ENCODE measurements at places on chromosomes 4 and X.

DNA sequence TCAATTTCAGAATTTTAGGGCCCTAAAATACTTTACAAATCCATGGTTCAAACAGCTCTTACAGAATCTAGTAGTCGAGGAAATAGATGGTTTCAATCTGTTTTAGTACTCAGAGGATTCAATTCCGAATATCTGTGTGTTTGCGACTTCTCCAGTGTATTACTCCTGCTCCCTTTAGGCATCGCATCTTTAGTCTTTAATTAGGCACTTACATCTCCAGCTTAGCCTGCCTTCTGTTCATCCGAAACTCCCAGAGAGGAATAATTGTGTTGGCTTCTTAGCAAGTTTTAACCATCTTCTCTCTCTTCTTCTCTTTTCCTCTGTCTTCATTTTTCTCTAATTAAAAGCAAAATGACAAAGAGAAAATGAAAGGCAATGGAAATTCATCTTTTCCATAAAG lies 1901.3 kb upstream of the TENM3 start:
- no peak for DNase-seq

DNA sequence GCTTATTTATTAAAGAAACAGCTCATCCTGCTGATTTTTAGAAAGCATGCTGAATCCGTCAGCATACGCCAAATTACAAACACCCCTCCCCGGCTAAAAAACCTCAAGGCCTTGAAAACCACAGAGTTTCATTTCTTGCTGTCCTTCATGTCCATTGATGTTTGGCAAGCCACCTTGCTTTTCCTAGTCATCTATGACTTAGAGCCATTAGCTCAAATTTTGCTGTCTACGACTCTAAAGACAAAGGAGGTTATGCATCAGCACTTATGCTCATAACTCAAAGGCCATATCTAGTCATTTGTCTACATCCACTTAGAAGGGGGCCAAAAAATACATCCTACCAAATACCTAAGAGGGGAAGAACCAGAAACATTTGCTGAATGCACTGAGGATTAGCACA lies 925.1 kb downstream of the PCDH7 start:
- no peak for DNase-seq

DNA sequence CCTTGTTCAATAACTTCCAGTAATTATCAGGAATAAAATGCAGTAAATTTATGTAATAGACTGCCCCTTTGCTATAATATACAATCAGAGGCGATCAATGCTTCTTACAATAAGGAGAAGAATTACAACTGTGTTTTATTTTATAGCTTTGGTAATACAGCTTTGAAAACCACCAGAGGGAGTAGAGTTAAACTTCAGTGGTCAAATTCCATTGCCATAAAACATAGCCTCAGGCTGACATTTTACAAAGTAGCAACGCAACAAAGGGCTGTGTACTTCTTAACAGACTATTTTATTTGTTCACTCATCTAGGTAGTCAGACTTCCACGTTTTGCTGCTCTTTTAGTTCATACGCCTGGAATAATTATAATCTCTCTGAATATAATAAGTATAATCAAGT lies 58.5 kb downstream of the TEX13C start:
- no peak for DNase-seq

- no peak for DNase-seq
Measured at GRCh38 chr4:140615451-140615850, 46.7 kb upstream of the UCP1 start.

- DNase-seq, result no peak
Measured at GRCh38 chrX:24117258-24117657, 32.3 kb upstream of the ZFX start.

GRCh38 chr4:40493160-40493559 lies 136.5 kb downstream of the RBM47 start:
- DNase-seq, result no peak

GRCh38 chr4:102453827-102454226 lies 47.3 kb upstream of the NFKB1 start:
- no peak for DNase-seq

DNA sequence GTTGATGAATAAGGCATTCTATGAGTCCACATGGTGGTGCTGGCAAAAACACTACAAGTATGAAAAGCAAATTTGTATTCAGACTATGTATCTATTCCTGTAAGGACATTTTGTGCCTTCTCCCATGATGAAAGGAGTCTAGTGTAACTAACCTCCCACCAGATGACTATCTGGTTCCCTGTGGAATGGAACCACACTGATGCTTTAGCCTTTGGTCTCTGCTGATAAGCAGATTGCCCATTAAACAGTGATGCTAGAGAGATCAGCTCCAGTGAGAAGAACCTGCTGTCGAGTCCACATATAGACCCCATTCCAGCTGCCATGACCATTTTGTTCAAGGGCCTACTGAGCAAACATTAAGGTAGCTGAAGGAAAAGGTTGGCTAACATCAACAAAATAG lies 10.5 kb upstream of the THOC2 start:
- no peak for DNase-seq

DNA sequence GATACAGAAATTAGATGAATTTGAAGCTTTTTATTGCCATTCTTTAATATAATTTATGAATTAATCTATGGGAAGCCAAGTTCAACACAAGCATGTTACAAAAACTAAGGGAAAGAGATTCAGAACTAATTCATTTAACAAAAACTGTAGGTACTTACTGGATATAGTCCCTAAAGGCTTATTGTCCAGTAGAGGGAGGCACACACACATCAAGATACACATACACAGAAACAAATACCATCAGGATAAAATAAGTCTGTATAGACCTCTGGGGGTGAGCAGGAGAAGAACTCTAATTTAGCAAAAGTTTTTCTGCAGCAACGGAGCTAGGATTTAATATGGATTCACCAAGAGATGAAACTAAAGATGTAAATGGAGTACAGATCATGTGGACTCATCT lies 83.0 kb upstream of the IL13RA1 start:
- DNase-seq, result no peak

- no peak for DNase-seq
Measured at GRCh38 chr4:60463857-60464502, 736.1 kb upstream of the ADGRL3 start.

- DNase-seq, result no peak
Measured at GRCh38 chr4:86959588-86960500, 25.0 kb downstream of the AFF1 start.

DNA sequence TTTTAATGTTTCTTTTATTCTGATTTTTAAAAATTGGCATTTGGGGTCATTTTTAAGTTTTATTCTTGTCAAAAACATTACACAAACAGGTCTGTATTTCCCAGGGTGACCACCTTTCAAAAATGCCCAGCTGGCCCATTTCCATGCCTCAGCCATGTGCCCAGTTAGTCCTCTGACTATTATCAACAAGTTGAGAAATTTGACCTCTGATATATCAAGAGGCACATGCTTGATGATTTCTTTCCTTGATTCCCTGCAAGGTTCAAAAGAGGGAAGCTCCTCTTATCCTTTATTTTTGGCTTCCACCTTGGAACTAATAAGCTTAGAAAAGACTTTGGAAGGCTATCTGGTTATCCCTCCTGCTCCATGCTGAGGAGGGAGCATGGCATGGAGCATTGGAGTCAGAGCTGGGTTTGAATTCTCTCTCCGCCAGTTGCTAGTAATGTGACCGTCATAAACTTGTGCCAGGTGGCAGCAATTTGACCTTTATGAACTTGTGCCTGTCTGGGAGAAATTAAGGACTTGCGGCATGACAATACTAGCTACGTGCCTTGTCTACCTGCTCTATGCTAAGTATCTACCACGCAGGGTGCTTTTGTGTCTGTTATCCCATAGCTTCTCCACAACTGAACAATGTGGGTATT lies 122.4 kb upstream of the SLC4A4 start:
- no peak for DNase-seq

DNA sequence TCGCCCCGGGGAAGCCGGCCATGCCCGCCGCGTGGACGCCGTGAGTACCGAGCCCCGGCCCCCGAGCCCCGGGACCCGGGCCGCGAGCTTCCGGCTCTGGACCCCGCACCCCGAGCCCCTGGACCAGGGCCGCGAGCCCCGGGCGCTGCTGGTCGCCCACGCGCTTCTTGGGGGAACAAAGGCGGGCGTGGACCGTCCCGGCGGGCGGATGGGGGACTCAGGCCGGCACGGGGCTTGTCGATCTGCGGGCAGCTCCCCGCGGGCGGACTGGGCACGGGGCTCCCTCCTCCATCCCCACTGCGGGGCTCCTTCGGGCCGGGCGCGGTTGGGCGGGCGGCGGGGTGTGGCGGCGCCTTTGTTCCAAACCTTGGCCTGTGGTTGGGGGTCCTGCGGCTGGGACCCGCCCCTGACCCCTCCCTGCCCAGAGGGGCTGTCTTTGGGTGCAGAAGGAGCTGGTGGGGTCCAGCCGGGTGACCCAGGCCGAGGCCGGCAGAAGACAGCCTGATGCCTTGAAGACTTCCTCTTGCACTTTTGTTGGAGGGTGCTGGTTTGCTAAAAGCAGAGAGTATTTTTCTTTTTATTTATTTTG lies 25.2 kb upstream of the ADD1 start:
- no peak for DNase-seq

DNA sequence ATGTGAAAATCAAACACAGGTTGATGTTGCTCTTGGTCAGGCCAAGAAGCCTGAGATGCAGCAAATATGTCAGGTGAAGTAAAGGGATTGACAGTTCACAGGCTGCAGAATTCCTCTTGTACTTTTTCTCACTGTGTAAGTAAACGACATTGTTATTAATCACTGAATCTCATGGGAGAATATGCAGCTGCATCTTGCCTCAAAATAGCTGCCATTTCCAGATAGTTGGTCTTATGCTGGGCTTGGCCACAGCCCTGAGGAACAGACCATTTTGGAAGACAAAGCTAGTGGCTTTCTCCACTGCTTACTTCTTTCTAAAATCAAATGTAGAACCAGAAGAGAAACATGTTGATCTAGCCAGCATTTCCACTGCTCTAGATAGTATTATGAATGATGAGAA lies 403.4 kb upstream of the NR3C2 start:
- DNase-seq, result no peak

Measured in activated T-helper 9 cell treated with anti-CD3 and anti-CD28 coated beads, Interleukin-2, amount 50 U/mL, for 16 hours (primary cell).